Mucosa of descending colon (tissue), 3 donors: ENCODE measurements at places on chromosomes 7 and 10.

- DNase-seq, result no peak
Measured at GRCh38 chr7:127582361-127582760, 3.0 kb downstream of the GCC1 start.

DNA sequence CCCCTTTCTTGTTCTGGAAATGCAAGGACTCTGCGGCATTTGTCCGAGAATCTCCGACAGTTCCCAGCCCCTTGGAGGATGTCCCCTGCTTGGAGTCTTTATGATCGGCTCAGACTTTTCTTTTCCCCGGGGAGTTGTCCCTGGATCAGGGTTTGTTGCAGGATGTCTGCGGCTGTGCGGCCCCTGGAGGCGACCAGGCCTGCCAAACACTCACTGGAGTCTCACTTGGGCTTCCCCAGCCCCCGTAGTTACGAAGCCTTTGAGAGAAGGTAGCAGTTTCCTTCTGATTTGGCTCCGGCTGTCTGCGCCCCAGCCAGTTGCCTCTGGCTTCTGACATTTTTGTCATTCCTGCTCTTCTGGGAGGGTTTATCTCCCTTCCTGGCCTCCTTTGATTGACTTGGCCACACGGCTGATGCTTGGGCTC is 16.1 kb downstream of the COL26A1 start:
- DNase-seq, result no peak

GRCh38 chr7:159231017-159231416 is 86.3 kb upstream of the VIPR2 start:
- no peak for DNase-seq

GRCh38 chr10:69772933-69773704 is 28.6 kb upstream of the COL13A1 start:
- no peak for DNase-seq

DNA sequence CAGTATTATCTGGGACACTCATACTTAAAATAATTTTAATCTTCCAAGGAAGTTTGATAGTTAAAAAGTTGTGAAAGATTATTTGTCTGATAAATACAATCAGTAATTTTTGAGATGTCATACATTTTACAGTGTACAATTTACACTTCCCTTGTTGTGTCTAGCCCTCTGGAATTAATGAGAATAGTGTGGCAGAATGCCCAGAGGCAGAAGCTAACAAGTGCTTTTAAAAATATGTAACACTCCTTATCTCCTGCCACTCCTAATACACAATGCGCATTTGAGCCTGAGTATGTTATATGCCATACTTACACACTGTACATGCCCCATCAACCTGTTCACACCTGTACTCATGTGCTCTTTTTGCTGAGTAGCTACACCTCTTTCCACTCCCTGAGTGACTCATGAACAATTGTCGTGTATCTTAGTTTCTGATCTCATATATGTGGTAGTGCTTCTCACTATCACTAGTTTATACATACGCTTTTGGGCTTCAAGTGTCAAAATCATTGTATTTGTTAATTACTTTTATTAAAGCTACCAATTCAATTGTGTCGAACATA is 106.9 kb upstream of the GNAI1 start:
- DNase-seq, result no peak

- DNase-seq, result no peak
Measured at GRCh38 chr7:81690688-81691087, 79.2 kb downstream of the HGF start.
